Spinal cord (tissue), 10 donors: ENCODE measurements at places on chromosomes 3 and 15.

DNA sequence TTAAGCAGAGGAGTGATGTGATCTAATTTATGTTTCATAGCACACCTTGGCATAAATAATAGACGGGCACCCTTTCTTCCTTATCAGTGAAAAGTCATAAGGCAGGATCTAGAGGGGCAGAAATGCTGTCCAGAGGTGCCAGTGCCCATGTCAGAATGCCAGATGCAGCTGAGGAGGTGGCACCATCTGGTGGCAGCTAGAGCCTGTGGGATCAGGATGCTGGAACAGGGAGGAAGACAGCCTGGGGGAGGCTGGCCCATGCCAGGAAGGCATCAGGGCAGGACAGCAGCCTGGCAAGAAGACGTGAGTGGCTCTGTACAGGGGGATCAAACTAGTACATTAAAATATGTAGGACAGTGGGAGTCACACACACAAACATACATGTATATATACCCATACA lies 16.5 kb downstream of the MYH15 start:
- H3K36me3 ChIP-seq, result no peaks in the 10 kb centered on the region
- H3K4me1 ChIP-seq, result no peaks in the 10 kb centered on the region
- peak; percentile 38 for DNase-seq
- H3K27ac ChIP-seq, result no peak overlapping the region

DNA sequence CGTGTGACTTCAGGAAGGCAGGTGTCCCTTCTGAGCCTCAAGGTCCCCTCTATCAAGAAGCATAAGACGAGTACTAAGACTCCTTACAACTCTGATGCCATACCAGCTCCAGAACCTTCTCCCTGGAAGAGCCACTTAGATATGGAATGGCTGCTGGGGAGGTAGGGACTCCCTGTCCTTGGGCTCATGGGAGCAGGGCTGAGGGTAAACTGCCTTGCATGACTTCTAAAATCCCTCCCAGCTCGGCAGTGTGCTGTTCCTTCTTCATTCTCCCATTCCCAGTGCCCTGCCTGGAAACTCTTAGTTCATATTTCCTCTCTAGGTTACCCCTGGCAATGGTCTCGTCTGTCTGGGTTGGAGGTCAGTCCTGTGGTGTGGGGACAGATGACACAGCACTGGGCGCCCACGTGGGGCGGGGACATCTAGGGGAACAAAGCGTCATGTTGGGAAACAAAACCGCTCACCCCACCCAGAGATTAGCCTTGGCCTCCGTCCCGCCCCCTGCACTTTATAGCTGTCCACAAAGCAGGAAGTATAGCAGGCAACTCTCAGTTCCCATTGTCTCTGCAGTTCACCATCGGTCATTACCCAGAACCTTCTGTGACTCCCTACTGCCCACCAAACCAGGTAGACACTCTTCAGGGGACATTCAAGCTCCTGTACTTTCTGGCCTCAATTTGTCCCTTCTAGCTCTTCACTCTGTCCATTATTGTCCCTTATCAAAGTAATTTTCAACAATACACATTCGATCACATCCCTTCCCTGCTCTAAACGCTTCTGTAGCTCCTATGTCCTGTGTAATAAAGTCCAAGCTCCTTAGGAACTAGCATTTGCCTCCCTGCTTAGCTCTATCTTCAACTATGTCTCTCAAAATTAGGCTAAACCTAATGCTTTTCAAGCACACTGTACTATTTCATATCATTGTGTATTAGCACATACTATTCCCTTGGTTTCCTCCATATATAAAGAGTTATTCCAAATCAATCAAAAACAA lies 73.8 kb downstream of the IQSEC1 start:
- no peaks in the 10 kb centered on the region for H3K27me3 ChIP-seq
- DNase-seq, result no peak
- H3K4me1 ChIP-seq, result peaks cover 9% of the 10 kb centered on the region
- no peak overlapping the region for H3K27ac ChIP-seq
- H3K36me3 ChIP-seq, result peaks cover 3% of the 10 kb centered on the region

GRCh38 chr15:91921843-91922198 lies 68.3 kb downstream of the SLCO3A1 start:
- DNase-seq, result no peak
- H3K4me1 ChIP-seq, result peaks cover 18% of the 10 kb centered on the region
- no peak overlapping the region for H3K27ac ChIP-seq
- H3K4me3 ChIP-seq, result no peak overlapping the region
- peaks cover 17% of the 10 kb centered on the region for H3K27me3 ChIP-seq

DNA sequence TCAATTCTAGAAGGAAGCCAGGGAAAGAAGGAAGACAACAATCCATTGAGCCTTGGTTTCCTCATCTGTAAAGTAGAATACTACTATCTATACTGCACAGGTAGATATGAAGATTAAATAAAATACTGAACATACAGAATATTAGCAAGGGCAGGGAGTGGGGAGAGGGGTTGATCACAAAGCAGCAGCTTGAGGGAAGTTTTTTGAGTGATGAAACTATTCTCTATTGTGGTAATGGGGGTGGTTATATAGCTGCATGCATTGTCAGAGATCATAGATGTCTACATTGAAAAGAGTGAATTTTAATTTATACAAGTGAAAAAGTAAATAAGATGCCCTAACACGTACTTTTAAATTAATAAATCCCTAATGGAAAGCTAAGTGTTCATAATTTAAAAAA lies 242.6 kb upstream of the LRTM1 start:
- no peak overlapping the region for H3K27ac ChIP-seq
- no peaks in the 10 kb centered on the region for H3K4me1 ChIP-seq
- no peak for DNase-seq

GRCh38 chr3:32197991-32198390 lies 40.5 kb upstream of the CMTM8 start:
- peaks cover 3% of the 10 kb centered on the region for H3K4me1 ChIP-seq
- H3K27me3 ChIP-seq, result no peaks in the 10 kb centered on the region
- H3K36me3 ChIP-seq, result no peaks in the 10 kb centered on the region
- H3K27ac ChIP-seq, result no peak overlapping the region
- no peak for DNase-seq

GRCh38 chr3:27345959-27346865 lies 23.0 kb downstream of the NEK10 start:
- no peaks in the 10 kb centered on the region for H3K27me3 ChIP-seq
- H3K27ac ChIP-seq, result no peak overlapping the region
- H3K36me3 ChIP-seq, result no peaks in the 10 kb centered on the region
- no peak overlapping the region for H3K4me3 ChIP-seq

DNA sequence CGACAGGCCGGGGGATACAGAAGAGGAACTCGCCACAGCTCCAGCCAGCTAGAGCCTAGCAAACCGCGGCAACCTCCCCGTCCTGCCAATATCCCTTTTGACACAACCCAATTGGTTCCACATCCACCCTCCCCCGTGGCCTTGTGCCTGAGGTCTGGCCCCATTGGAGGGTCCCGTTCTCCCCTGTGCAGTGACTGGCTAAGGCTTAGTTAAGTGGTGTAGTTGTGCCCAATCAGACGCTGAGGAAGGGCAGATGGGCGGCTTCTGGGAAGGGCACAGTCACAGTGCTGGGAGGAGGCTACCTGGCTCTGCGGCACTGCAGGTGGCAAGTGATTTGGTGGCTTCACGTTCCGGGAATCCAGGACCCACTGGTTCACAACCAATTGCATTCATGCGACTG lies 78.6 kb downstream of the SNRK start:
- H3K4me3 ChIP-seq, result no peak overlapping the region
- no peak overlapping the region for H3K27ac ChIP-seq
- peaks cover 5% of the 10 kb centered on the region for H3K4me1 ChIP-seq
- H3K36me3 ChIP-seq, result peaks cover 39% of the 10 kb centered on the region
- no peak for DNase-seq

DNA sequence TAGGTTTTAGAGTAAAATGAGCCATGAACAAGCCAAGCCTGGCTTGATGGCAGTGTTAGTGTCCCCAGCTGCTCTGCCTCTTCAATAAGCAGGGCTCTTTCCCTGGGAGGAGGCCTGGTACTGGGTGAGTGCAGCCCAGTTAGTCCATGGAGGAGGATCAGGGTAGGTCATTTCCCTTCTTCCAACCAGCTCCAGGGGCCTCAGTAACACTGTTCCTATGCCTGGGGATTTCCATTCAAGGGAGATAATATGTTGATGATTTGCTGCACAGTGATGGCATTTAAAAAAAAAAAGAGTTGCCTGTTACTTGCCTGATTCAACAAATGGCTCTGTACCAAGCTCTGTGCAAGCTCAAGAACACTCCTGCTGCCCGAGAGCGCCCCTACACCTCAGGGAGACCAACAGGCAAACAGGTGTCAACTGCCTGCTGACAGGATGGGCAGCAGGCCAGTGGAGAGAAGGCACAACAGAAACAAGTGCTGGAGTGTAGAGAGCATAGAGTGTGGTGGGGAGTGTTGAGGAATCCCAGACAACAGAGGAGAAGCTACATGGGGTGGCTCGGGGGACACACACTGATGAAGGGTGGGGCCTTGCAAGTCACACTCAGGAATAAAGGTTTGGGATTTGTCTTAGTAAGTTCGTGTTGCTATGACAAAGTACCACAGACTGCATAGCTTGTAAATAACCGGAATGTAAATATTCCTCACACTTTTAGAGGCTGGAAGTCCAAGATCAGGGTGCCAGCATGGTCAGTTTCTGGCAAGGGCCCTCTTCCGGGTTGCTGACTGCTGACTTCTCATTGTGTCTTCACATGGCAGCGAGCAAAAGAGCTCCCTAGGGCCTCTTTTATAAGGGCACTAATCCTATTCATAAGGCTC lies 78.6 kb upstream of the PXYLP1 start:
- H3K4me3 ChIP-seq, result no peak overlapping the region
- H3K27ac ChIP-seq, result no peak overlapping the region
- peaks cover 5% of the 10 kb centered on the region for H3K36me3 ChIP-seq
- H3K4me1 ChIP-seq, result peaks cover 19% of the 10 kb centered on the region
- no peak for DNase-seq
- no peaks in the 10 kb centered on the region for H3K27me3 ChIP-seq

GRCh38 chr15:55606214-55606613 lies 18.1 kb upstream of the PYGO1 start:
- H3K4me1 ChIP-seq, result no peaks in the 10 kb centered on the region
- H3K4me3 ChIP-seq, result no peak overlapping the region
- no peak overlapping the region for H3K27ac ChIP-seq
- H3K36me3 ChIP-seq, result no peaks in the 10 kb centered on the region
- no peak for DNase-seq

- H3K4me1 ChIP-seq, result no peaks in the 10 kb centered on the region
- no peaks in the 10 kb centered on the region for H3K36me3 ChIP-seq
- H3K4me3 ChIP-seq, result no peak overlapping the region
- peak overlapping the region; percentile 52 for H3K27ac ChIP-seq
These were observed 155.5 kb downstream of the FNDC3B start for GRCh38 chr3:172194702-172195406.

DNA sequence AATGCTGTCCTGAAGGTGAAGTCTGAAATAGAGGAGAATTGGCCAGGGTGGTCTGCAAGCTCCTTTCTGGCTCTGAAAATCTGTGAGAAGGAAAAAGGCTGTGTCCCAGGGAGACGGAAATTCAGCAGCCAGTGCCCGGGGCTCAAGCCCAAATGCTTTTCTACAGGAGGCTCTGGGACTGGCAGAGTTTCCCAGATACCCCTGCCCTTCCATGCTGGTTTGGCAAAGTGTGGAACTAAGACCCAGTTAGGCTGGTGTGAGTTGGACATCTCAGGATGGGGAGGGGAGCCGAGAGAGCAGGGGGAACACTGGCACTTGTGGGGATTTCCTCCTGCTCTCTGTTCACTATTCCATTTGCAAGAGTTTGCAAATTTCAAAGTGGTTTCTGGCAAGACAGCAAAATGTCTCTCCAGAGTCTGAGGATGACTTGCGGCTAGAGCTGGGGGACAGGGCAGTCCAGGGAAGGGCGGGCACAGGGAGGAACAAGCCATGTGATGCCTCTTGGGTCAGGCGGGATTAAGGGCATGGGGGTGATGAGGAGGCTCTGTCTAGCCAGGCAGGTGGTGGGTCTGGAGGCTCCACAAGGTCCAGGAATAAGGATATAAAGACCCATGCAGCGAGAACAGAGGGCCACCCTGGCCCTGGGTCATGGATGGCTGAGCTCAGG lies 152.3 kb downstream of the RAB11A start:
- H3K4me3 ChIP-seq, result no peak overlapping the region
- no peaks in the 10 kb centered on the region for H3K27me3 ChIP-seq
- no peak overlapping the region for H3K27ac ChIP-seq

DNA sequence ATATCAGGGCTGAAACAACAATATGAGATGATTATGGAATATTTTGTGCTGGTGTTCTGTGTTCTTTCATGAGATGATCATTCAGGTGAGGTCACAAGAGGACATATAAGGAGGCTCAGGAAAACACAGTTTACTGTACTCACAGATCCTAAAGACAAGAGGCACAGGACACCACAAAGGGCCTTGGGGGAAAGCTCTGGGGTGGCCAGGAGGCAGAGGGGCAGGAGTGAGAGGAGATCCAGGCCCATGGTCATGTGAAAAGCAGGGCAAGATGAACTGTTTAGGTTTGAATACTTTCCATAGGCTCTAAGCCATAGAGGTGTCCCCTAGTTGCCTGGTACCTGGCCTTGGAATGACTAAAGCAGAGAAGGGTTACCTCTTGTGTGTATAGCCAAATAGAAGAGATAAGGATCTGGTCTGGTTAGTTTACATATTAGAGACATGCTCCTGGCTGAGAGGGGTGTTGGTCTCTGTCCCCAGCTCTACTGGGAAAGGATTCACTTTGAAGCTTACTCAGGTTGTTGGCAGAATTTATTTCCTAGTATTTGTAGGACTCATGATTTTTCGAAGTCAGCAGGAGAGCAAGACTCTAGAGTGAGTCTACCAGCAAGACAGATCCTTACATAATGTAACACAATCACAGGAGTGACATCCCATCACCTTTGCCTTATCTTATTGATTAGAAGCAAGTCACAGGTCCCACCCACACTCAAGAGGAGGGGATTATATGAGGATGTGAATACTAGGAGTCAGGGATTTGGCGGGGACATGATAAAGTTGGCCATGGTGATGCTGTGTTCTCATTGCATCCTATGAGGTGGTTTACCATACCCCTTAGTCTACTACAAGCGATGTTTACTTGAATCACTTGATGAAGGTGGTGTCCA lies 11.3 kb upstream of the TM4SF1 start:
- no peak for DNase-seq
- no peak overlapping the region for H3K27ac ChIP-seq
- no peaks in the 10 kb centered on the region for H3K4me1 ChIP-seq
- H3K27me3 ChIP-seq, result no peaks in the 10 kb centered on the region
- H3K4me3 ChIP-seq, result no peak overlapping the region
- no peaks in the 10 kb centered on the region for H3K36me3 ChIP-seq

DNA sequence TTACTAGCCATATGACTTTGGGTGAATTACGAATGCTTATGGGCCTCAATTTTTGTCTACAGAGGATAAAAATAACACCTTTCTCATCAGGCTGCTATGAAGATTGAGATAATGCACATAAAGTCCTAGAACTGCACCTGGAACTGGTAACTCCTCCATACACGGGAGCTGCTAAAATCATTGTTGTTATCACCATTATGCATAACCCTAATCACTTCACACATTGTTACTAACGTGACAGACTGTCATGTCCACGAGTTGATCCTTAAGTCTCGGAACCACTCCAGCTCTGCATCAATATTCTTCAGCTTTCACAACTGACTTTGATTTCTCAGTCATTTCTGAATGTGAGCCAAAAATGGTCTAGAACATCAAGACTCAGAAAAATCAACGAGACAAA lies 64.1 kb downstream of the RFTN1 start:
- no peak for DNase-seq
- H3K4me3 ChIP-seq, result no peak overlapping the region
- H3K4me1 ChIP-seq, result peaks cover 4% of the 10 kb centered on the region
- H3K36me3 ChIP-seq, result no peaks in the 10 kb centered on the region
- no peak overlapping the region for H3K27ac ChIP-seq

- H3K4me1 ChIP-seq, result peaks cover 4% of the 10 kb centered on the region
- H3K4me3 ChIP-seq, result no peak overlapping the region
- H3K27me3 ChIP-seq, result no peaks in the 10 kb centered on the region
- peaks cover 4% of the 10 kb centered on the region for H3K36me3 ChIP-seq
- no peak overlapping the region for H3K27ac ChIP-seq
These were observed 50.2 kb downstream of the PDHB start for GRCh38 chr3:58383476-58383875.
